Ureter (tissue), 1 donor: ENCODE measurements at places on chromosomes 11 and 22.

- DNase-seq: no peak
Observed at GRCh38 chr11:127075758-127076157, 75.2 kb upstream of the KIRREL3 start.

- no peak for DNase-seq
Observed at GRCh38 chr11:75644946-75645345, 23.9 kb downstream of the MAP6 start.

DNA sequence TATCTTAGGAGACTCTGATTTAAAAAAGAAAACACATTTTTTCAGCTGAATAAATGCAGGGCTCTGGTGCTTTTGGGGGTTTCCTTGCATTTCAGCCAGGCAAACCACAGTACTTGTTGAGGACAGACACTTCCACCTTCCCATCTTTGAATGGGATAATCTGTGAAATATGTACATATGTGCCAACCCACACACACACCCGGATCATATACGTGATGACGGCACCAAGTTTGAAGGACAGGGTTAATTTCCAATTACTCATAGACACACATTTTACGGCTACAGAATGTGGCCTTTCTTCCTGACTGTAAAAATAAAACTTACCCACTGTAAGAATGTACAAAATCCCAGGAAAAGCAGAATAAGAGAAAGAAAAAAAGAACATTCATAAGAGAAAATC is 104.4 kb downstream of the MPPED2 start:
- DNase-seq: no peak

DNA sequence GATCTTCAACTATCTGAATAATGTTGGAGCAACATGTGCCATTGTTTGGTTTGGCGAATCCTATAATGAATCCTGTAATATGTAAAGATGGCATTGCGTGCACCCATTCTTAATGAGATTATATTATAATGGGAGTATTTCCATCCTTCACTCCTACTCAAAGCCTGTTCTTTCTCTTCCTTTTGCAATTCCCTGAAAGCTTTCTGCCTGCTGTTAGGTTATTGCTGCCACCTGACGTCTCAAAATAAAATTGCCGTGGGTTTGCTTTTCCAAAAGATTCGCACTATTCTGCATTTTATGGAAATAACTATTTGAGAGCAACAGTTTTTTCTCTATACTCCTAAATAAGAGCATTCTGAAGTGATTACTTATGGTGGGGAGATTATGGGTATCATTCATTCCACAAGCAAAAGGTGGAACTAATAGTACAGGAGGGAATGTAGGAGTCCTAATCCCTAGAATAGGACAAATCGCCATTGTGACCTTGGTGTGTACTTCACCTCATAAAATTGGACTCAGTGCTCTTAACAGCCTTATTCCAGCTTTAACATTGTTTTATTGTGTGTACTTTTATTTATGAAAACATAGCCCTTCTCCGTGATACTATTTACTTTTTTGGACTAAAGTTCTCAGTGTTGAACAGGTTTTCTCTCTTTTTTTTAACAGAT is 69.6 kb upstream of the ALKBH3 start:
- DNase-seq: no peak

- no peak for DNase-seq
Observed at GRCh38 chr22:30806391-30806861, 111.8 kb downstream of the OSBP2 start.

- peak; percentile 40 for DNase-seq
Observed at GRCh38 chr22:45864959-45865476, 111.9 kb downstream of the WNT7B start.
